ENCODE measurements at places on chromosomes 5 and 9. TPM values are rescaled to one million over a fixed set of nuclear protein-coding genes. Genes with fewer than 3 reads are reported as not detected.

Gene IFNB1
- total RNA-seq, result not detected

Gene HSD17B4
- 107 TPM for total RNA-seq

Gene OTP
- total RNA-seq, result 0.05 TPM

Gene C6
- total RNA-seq, result 0.13 TPM

Gene AQP7
- total RNA-seq, result 0.26 TPM

Gene MTAP
- 9.6 TPM for total RNA-seq

Gene TNFAIP8
- 8.0 TPM for total RNA-seq

Gene CAAP1
- 7.2 TPM for total RNA-seq

Gene SLC34A3
- not detected for total RNA-seq

Gene CD274
- total RNA-seq, result 0.21 TPM

Gene GTF3C4
- total RNA-seq, result 25.1 TPM

Gene GMCL2
- not detected for total RNA-seq

Gene PPP1R26
- total RNA-seq, result 17.5 TPM

Gene PRRX2
- total RNA-seq, result 6.3 TPM

Gene SOWAHA
- not detected for total RNA-seq

Gene QRFP
- not detected for total RNA-seq

Gene GLRA1
- total RNA-seq, result not detected

Gene GGTA1
- total RNA-seq, result not detected

Gene PCDHGB4
- total RNA-seq, result 0.21 TPM

Gene BARHL1
- not detected for total RNA-seq

Gene RACK1
- 1,623 TPM for total RNA-seq

Gene IFNA13
- total RNA-seq, result not detected

Gene GAS1
- 0.13 TPM for total RNA-seq

Gene GRIN3A
- total RNA-seq, result 0.03 TPM

Gene RELL2
- total RNA-seq, result 13.3 TPM

Gene PCSK5
- total RNA-seq, result 0.21 TPM

Gene ARRDC1
- total RNA-seq, result 47.1 TPM

Gene TAS2R1
- total RNA-seq, result not detected

Gene EXD3
- 9.2 TPM for total RNA-seq

Gene RUSC2
- total RNA-seq, result 49.9 TPM

Gene CNTNAP3B
- 8.1 TPM for total RNA-seq

Gene PCDHA13
- 1.0 TPM for total RNA-seq

Gene NUTM2F
- total RNA-seq, result not detected

Gene PCDHGA8
- 0.18 TPM for total RNA-seq

Gene GPX8
- total RNA-seq, result 24.8 TPM

Gene DMRT3
- not detected for total RNA-seq

Gene GM2A
- total RNA-seq, result 40.7 TPM

Gene FRMPD1
- 0.21 TPM for total RNA-seq

Gene ADAMTS16
- 0.54 TPM for total RNA-seq

Gene CARD6
- total RNA-seq, result 0.49 TPM

Gene PDCD1LG2
- not detected for total RNA-seq

Gene OR1Q1
- not detected for total RNA-seq

Gene CCDC192
- not detected for total RNA-seq

Gene PRR7
- total RNA-seq, result 39.2 TPM

Gene MLANA
- not detected for total RNA-seq

Gene LEAP2
- 1.4 TPM for total RNA-seq

Gene IFNK
- total RNA-seq, result not detected

Gene C1QTNF2
- total RNA-seq, result 0.44 TPM

Gene CCDC171
- 1.5 TPM for total RNA-seq

Gene CPLANE1
- total RNA-seq, result 18.1 TPM

Gene SCGB3A2
- 0.39 TPM for total RNA-seq

Gene OR2V1
- not detected for total RNA-seq

Gene UHRF2
- 17.2 TPM for total RNA-seq

Gene NMUR2
- total RNA-seq, result not detected

Gene PCDHB13
- total RNA-seq, result 1.0 TPM
